ENCODE measurements at places on chromosomes 11 and 22.

DNA sequence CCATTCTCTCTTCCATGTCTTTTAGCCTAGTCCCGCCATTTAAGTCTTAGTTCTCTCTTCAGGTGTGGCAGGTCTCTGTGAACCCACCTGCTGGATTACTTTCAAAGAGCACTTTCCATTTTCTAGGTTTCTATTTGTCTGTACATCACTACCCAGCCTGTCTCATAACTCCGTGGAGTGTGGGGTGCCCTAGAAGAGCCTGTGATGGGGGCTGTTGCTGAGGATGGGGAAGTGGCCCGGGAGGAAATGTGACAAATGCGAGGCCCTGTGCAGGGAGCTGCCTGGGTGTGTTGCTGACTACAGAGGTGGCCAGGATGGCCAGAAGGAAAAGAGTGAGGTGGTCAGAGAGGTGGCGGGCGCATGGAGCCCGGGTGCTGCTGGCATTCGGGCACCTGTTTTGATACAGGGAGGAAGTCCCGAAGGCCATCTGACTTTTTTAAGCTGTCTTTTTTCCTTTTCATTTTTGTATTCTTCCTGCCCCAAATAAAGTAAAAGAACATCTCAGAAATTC lies 10.7 kb downstream of the DGCR8 start:
- peak; percentile 79 for DNase-seq

DNA sequence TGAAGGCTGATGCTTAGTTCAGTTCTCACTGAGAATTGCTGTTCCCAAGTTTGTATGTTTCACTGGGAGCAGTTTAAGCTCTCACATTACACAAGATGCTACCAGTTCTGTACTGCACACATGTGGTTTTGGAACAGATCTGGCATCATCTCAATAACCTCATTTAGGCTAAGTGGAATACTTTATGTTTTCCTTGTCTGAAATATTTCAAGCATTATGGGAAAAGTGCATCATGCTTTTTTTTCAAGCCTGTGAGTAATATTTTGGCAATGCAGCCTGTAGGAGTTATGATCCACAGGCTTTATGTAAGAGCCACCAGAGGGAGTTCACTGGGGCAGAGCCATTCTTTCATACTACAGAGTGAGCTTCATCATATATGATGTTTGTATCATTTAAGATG lies 141.5 kb downstream of the OR4C45 start:
- peak; percentile 66 for DNase-seq

DNA sequence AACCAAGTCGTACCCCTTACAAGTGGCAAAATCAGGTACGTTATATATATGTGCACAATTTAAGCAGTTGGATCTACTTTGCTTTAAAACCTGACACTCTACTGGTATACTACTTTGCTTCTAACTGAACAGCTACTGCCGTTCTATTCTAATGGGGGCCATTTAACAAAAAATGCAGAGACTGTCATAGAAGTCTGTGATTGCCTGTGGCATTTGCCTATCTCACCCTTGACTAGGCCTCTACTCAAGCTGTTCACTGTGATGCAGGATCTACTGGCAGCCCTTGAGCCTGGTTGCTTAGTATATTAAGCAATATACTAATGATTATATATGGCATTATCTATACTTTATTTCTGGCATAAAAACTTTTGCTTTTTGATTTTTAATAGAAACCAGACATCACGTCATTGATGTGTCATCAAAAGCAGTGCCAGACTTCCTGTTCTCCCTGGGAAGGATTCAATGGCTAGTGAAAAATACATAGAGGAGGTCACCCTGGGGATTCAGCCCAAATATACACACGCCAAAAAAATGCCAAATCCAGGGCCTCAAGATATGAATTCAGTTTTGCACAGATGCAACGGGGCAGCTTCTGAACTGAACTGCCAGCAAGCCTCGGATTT lies 40.0 kb upstream of the FIBIN start:
- DNase-seq = no peak

DNA sequence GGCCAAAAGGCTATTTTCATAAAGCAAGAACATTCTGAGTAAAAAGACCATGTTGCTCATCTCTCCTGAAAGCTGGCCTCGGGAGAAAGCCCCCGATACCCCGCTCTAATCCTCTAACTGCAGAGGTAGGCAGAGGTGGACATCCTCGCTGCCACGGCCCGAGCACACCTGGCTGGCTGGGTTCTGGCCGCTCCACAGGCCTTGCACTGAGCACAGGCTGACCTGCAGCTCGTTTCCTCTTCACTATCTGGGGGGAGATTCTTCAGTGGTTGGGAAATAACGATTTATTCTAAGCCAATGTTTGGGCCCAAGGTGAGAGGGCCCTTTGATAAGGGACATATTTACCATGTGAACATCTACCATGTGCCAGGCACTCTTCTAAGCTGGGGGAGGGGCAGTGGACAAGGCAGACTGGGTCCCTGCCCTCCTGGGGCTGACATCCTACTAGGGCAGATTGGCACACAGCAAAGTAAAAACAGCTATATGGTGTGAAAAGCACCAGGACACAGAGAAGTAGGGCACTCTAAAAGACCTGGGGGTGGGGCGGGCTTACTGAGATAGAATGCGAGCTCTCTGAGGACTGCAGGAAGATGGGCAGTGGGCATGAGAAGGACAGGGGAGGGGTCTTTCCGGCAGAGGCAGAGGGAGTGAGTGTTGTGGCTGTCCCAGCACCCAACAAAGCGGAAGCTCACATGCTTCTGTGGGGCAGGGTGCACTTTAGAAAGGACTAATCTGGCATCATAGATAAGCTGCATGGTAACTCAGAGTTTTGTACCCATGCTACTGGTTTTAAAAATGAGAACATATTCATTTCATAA lies 65.5 kb upstream of the ARFGAP3 start:
- peak; percentile 35 for DNase-seq

DNA sequence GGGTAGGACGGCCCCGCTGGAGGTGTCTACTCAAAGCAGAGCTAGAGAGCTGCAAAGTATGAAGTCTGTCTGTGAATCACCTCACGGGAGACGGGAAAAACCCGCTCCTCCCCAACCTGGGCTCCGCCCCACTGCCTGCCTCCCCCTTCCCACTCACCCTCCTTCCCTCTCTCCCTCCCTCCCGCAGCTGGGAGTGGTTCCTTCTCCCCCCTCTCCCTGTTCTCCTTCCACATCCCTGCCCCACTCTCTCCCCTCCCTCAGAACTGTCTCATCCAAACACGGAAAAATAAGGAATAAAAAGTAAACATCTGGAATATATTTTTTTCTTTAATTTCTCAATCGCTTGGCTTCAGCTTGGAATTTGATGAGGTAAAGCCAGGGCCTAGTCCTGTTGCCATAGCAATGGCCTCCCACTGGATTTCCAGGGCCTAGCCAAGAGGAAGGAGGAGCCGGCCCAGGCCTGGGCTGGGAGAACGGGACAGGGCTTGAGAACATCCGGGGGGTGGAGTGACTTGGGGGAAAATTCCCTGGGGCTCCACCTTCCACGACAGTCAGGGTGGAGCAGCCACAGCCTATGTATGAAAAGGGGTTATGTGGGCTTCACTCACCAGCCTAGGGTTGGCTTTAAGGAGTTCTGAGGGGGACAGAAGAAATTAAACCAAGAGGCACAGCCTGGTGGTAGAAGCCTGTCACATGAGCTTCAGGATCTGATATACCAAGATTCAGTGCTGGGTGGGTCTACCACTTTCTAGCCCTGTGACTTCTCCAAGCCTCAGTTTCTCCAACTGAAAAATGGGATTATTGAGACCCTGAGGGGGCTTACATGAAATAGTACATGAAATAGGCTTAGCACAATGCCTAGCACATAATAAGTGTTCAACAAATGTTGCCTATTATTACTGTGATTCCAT lies 2.2 kb downstream of the TNKS1BP1 start:
- peak; percentile 100 for DNase-seq

DNA sequence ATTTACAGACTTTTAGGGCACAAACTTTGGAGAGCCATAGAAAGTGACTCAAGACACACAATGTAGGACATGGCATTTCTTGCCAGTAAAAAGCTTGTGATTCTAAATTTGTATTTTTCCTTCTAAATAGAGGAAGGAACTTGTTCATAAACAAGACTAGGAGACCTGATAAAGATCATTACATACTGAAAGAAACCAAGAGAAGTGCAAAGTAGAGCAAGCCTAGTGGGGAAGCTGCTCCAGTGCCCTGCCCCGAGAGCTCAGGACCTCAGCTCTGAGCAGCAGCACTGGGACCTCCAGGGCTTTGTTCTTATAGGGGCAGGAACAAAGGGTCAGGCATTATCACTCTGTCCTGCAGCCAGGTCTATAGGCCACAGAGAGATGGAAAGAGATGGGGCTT lies 7.2 kb downstream of the IRAG1 start:
- DNase-seq = no peak

- DNase-seq = peak; percentile 49
Observed at GRCh38 chr22:50567721-50568252, 5.1 kb upstream of the SYCE3 start.

- no peak for DNase-seq
Observed at GRCh38 chr11:43072096-43072495, 239.7 kb upstream of the API5 start.

DNA sequence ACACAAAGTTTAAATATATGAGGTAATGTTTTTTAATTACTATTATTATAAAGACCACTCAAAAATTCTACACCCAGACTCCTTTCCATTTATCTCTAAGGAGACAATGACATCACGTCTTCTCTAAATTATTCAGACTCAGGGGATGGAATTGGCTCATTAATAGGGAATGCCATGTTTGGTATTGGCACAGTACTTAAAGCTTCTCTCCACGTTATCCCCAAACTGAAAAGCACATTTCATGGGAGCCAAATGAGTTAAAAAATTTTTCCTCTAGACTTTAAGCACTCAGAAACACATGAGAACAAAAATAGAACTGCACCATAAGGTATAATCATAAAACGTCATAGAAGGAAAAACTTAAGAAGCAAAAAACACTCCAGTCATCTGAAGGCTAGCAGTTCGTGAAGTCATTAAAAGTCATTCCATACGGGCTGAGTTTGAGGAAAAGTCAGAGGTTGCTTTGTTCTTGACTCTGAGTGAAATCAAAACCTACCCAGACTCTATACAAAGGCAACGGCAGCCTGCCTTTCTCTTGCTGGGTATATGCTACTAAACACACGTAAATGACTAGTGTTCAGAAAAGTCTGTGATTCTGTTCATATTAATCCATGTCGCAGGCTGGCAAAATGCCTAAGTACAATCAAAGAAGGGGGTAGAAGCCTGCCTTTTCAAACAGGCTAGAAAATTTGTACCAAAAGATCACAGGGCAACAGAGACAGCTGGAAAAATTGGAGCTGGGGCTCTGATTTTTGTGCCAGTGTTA lies 8.7 kb upstream of the MPPED2 start:
- no peak for DNase-seq

- DNase-seq = no peak
Observed at GRCh38 chr11:84106541-84106940, 820.4 kb upstream of the CCDC90B start.

GRCh38 chr22:32806296-32806695 lies 4.8 kb downstream of the TIMP3 start:
- DNase-seq = no peak

DNA sequence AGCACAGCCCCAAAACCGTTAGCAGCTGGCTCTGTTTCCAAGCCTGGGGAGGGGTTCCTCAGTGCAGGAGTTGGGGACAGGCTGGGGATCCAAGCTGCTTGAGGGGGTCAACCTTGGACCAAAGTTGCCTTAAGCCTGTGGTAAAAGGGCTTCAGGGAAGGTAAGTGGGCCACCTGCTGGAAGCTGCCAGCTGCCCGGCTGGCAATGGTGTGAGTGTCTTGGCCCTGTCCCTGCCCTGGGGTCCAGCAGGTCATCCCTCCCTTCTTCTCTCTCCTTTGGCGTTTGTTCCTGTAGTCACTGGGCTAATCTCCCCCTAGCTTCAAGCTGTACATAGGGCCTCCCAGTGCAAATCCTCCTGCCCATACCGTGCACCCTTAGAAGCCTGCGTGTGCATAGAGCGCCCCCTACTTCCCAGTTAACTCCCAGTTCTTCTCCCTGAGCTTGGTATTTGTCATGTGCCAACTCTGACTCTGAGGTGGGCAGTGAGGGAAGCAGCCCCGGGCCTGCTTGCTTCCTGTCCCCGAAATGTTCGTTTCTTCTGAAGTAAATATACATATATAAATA lies 4.4 kb downstream of the TMEM258 start:
- DNase-seq = peak; percentile 85

DNA sequence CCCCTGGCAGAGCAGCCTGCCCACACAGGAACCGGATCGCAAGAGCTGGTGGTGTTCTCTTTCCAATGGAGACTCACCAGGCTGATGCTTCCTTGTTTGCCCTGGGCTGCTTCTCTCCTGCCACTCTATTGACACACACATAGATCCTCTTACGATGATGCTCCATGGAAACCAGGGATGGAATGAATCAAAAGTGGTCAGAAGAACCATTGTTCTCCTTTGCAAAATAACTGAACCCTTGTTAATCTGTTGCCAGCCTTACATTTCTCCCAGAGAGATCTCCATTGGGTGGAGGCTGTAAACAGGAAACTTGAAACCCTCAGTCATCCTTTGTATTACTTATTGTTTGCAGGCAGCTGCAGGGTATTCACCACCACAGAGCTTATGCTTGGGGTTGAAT lies 24.6 kb upstream of the LDLRAD3 start:
- no peak for DNase-seq

GRCh38 chr11:37657645-37658044 lies 1059.6 kb upstream of the RAG2 start:
- DNase-seq = peak; percentile 11

DNA sequence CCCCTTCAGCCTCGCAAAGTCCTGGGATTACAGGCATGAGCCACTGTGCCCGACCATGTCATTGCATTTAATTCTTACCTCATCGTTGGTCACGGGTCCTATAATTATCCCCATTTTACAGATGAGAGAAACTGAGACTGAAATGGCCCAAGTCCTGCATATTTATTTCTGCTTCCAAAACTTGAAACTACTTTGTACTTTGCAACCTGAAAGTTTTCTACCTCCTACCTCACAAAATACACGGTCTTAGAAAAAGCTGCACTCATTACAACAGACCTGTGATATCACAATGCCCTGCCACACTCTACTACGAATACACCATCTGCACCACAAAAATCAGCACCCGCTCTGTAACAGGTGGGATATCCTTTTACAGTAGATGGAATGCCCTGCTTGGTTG lies 189.1 kb downstream of the ADAMTS15 start:
- no peak for DNase-seq

DNA sequence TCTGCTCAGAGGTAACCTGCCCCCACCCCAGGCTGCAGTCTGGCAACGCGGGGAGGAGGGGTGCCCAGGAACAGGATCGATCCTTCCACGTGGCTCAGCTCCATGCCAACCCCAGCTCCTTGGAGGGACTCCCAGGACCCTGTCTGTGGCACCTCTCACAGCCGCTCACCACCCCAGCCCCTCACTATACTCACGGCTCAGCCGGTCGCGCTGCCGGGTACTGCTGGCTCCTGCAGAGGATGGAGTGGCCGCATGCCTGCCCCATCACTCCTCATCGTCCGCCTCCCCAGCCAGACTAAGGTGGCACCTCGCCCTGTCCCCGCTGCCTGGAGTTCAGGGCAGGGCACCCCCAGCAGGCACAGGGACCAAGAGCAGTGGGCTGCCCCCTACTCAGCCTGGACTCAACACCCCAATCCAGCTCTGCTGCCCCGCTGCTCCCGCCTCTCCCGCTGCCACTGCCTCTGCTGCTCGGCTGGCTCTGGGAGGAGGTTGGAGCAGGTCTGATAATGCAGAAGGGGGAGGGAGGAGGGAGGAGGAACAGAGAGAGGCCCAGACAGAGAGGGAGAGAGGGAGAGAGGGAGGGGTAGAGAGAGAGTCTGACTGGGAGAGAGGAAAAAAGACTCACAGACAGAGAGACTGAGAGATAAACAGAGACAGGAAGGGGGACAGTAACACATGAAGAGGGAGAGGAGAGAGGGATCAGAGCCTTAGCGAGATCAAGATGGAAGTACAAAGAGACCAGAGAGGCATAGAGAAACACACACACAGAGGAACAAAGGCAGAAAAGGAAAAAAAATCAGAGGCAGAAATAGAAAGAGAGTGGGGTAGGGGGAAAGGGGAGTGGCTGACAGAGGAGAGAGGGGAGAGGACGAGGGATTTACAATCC lies at the start of gene PDE2A:
Gene PDE2A (minus strand): TSS at position 480 of the 886 bp plus-strand sequence. CDS start 215 bp downstream, at position 265.
- no peak for DNase-seq
